Amniotic epithelial cell (primary cell): ENCODE measurements at places on chromosomes 2 and 18.

- peak; percentile 85 for DNase-seq
Measured at GRCh38 chr2:83068714-83069113, 1390.4 kb downstream of the SUCLG1 start.

DNA sequence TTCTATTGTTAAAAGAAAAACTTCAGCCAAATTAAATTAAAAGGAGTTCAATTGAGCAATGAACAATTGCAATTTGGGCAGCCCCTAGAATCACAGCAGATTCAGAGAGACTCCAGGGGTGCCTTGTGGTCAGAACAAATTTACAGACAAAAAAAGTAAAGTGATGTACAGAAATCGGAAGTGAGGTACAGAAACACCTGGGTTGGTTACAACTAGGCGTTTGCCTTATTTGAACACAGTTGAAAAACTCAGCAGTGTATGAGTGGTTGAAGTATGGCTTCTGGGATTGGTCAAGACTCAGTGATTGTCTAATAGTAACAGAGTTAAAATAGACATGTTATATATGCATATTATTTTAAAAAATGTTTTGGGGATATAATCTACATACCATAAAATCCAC is 98.5 kb upstream of the ZSWIM2 start:
- no peak for DNase-seq

DNA sequence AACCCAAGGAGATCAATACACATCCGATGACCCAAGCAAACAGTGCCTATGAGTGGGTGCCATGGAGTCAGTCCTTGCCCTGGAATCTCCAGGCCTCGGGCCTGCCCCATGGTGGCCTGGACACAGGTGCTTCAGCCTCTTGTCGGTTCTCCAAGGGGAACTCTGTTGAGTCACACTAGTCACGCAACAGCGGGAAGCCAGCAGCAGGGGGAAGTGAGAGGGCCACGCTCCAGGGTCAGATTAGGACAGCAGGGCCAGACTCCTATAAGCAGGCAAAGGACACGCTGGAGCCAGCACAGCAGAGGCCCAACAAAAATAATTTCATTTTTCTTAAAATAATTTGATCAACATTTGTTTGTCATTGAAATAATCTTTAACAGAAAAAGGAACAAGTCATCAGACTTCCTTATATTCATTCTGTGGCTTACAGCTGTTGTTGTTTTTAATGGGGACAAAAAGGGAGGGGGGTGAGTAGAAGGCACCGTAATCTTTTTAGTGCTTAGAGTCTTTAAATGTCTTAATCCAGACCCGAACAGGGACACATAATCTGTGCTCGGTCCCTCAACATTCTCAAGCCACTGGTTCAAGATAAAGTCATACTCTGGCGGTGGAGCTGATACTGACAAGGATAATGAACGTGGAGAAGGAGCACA is 16.4 kb upstream of the ARMC9 start:
- DNase-seq: no peak

GRCh38 chr2:3966470-3966869 is 263.1 kb downstream of the DCDC2C start:
- no peak for DNase-seq

DNA sequence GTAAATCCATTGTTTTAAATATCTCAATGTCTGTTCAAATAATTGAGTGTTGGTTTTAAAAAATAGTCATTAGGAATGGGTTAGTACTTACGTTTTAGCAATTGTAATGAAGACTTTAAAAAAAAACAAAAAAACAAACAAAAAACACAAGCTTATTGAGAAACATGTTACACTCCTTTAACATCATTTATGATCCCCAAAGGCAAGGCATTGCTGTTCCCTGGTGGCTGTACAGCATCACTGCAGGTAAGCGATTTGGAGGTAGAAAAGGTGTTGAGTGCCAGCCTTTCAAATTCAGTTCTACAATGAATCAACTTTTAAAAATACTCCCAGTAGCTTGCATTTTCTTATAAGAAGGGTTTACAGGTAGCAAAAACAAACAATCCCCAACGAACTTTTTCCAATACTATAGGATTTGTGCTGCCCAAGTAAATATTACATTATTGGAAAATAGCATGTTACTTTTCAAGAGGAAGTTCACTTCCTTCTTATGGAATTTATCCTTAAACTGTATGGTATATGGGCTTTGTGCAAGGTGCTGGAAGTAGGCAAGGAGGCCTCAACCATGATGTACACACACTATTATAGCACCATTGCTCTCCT is 27.5 kb downstream of the CNRIP1 start:
- DNase-seq: peak; percentile 36

DNA sequence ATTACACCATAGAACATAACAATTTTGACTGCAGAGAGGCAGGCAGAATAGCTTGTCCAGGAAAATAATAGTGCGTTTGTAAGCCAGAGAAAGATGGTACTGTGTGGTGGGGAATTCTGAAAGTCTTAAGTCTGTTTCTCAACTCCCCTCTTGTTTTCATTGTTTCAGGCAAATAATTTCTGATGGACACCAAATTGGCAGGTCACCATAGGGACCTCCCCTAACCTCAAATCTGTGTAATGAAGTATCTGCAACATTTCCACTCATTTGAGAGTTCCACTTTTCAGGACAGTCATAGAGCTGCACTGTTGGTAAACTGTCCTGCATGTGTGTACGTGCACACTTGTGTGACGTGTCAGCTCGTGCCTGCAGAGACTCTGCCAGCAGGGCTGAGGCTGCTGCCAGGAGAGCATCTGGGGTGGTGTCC is 195.6 kb downstream of the AGAP1 start:
- no peak for DNase-seq

- DNase-seq: no peak
Measured at GRCh38 chr2:53233759-53234547, 533.7 kb upstream of the CHAC2 start.

- peak; percentile 59 for DNase-seq
Measured at GRCh38 chr2:189076572-189076971, 102.4 kb downstream of the COL3A1 start.

DNA sequence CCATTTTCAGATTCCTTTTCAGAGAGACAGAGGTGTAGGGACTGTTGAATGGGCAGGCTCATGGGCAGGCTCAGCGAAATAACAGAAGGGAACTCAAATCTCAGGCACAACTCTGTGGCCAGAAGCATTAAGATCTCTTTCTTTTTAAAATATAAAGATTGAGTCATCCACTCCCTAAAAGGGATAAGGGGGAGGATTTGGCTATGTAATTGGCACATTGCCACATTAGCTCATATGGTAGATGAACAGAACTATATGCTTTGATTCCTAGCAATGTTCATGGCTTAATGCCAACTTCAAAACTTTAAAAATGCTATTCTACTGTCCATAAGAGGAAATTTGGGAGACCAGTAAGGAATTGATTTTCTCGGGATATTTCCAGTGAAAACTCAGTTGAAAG is 53.8 kb upstream of the SLC5A7 start:
- peak; percentile 0 for DNase-seq

- DNase-seq: no peak
Measured at GRCh38 chr2:60364491-60364890, 189.0 kb downstream of the BCL11A start.

DNA sequence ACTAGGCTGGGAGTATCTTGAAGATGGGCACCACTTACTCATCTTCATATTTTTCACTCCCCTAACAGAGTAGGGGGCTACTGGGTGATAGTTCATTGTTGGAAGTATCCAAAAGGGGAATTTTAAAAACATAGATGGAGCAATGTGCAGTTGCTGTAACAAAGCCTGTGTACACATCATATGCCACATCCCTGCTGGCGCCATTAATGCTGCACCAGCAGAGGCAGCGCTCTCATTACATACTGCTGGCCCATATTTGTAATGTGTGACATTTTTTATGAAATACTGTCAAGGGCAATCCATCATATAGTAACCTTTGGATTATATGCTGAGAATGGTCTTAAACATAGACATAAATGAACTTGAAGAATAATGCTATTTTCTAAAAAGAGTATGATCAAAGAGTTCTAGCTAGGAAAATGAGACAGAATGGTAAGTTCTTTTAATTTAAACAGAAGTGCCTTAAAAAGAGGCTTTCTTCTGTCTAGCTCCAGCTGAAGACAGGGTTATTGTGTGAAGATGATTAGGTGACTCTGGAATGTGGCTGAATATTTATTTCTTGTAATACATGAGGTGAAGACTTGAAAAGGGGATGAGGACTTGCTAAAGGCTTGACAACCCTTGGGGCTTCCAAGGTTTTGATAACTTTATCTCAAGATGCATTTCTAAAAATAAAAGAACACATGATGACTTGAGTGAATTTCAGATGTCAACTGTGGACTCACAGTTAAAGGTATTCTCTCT is 2.4 kb upstream of the TMEM178A start:
- no peak for DNase-seq

DNA sequence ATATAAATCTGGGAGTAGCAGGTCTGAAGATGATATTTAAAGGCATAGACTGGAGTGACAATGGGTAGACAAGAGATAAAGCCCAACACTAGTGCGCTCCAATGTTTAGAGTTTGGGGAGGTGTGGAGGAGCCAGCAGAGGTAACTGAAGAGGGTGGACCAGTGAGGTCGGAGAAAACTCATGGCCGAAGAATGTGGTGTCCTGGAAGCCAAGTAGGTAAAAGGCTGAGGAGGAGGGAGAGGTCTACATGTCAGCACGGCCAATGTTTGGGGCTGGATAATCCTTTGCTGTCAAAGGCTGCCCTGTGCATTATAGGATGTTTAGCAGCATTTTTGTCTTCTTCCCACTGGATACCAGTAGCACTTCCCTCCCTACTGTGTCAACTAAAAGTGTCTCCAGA is 78.8 kb upstream of the KCNE4 start:
- DNase-seq: no peak

GRCh38 chr2:60441800-60442199 is 111.7 kb downstream of the BCL11A start:
- DNase-seq: no peak

GRCh38 chr2:149225446-149225845 is 104.9 kb upstream of the LYPD6 start:
- peak; percentile 8 for DNase-seq

DNA sequence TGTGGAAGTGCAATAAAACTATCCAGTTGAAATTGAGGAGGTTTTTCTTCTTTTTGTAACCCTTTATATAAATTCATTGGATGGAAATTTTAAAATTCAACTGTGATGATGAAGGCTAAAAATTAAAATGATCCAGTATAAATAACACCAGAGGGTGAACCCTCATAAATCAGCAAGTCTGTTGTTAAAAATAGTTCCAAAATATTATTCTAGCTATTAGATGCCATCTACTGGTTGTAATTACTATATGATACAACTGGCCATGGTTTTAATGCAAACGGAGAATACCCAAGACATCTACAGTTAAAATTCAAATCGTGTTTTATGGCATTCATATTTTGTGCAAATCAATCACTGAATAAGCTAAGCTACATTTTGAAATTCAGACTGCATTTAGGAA is 53.8 kb downstream of the TMEM200C start:
- DNase-seq: no peak

GRCh38 chr2:39140322-39140847 is 19.5 kb upstream of the SOS1 start:
- DNase-seq: peak; percentile 49

DNA sequence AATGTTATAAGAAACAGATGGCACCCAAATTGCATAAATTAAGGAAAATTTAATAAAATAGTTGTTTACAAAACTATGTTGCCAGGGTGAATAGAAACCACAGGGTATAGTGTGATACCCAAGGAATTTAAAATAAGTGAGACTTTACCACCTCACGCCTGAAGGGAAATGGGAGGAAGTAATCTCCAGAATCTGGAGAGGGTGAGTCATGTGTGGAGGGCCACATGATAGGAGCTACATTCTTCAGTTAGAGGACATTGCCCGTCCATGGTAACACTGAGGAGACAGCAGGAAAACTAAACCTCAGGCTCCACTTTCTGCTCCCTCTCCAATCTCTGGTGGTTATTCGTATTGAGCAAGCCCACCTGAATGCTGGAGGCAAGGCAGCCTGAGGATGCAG is 97.2 kb upstream of the NXPH2 start:
- no peak for DNase-seq

DNA sequence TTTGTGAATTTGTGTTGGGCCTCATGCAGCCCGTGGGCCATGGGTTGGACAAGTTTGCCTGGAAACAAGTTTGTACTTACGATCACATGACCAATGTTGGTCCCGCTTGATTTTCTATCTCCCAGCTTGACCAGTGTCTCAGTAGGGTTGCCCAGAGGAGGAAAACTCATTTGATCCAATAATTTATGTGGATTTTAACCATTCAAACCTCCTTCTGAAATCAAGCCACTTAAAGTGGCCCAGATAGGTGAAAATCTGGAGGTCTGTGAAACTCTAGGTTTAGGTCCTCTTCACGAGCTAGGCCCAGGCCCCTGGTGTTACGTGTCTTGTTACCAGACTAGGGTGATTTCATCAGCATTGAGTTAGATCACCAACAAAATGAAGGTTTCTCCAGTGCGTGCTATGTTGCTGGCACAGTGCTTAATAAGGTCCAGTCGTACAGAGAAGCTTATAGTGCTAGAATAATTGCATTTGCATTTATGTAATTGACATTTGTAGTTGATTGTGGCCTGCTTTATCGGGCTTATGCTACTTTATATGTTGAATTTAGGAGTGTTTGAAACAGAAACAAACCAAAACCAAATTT is 4.4 kb downstream of the ACTR2 start:
- peak; percentile 66 for DNase-seq

GRCh38 chr2:106869512-106870275 is 16.3 kb downstream of the ST6GAL2 start:
- DNase-seq: no peak

GRCh38 chr2:159349674-159350299 is 63.3 kb upstream of the WDSUB1 start:
- DNase-seq: peak; percentile 17

DNA sequence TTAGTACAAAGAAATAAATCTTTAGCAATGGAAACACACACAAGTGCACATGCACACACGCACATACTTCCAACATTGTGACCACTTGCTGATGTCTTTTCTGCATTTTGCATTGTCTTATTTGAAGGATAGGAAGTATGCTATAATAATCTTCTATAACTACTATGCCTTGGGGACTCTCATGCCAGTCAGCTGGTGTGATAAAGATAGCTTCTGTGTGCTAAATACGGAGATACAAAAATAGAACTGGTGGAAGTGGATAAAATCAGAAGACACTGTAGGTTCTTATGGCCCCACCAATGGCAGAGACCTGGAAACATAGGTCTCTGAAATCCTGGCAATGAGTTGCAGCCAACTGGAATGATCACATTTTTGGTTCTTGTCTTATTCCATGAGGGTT is 31.5 kb upstream of the RASGRP3 start:
- DNase-seq: no peak

- DNase-seq: no peak
Measured at GRCh38 chr2:105653302-105653701, 91.4 kb upstream of the NCK2 start.

DNA sequence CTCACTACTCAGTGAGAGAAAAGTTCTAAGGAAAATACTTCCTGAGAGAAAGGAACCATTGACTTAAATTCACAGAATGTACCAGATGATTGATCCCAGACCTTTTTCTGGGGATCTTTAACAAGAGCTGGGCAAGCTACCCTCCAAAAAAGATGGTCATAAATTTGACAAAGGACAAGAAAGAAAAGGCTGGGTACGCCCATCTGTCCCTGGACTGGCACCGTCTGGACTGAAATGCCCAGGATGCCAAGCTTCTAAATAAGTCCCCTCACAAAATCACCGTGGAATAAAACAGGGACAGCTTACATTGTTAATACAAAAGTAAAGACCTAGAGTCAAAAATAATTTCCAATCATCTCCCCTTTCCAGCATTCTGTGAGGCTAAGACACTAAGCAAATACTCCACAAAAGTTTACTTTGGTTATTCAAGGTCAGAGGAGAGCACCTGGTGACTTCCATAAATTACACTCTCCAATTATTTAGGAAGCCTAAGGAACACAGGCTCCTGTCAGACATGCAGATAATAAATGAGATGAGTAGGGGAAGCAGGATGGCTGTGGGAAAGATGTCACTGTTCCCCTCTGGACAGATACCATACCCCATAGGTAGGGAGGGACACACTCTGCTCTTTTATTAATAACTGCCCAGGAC is 69.9 kb downstream of the UXS1 start:
- DNase-seq: no peak
